Fibroblast of gingiva (primary cell): ENCODE measurements at places on chromosomes 5 and 9.

- DNase-seq: no peak
Measured at GRCh38 chr9:137708590-137709284, 89.9 kb downstream of the EHMT1 start.

DNA sequence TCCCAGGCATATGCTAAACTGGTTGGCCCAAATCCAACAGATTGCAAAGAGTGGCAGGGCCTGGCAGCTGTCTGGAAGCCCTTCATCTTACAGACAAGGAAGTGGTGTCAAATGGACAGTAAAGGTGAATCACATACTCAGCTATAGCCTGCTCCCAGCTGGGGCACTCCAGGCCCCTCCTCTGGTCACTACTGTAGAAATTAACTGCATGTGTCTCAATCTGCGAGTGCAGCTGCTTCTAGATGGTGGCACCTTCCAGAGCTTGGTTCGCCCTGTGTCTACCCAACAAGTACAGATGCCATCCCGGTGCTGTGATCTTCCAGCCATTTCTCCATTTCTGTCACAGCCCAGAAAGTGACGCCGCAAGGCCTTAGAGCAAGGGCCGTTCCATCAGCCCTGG lies 50.2 kb downstream of the OTULIN start:
- no peak for DNase-seq

DNA sequence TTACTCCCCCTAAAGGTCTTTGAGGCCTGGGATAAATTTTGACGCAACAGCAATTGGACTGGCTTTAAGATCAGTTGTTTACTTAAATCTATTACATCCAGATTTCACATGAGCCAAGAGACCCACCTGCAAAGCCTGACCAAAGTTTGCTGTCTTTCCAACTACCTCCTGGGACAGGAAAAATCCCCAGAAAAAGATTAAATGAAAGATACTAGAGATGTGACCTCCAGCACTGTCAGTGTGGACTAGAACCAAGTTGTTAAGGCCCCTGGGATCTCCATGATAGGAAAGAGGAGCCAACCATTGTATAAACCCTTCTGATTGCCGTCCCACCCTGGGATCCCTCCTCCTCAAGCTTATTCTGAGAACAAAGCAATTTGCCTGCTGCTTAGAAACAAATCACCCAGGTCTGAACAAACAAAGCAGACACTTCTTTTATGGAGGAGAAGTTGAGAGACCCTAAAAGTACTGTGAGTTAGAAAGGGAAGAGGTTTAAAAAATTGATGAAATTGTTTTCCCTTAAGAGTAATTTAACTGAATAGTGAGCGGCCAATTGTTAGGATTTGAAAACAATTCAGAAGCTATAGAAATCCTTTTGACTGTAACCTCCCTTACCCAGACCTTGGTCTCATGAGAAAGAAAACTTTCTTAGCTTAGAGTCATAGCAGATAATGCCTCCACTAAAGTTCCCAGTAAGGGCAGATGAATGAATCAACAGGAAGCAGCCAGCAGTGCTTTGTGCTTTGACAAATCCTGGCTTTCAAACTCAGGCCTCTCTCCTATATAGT lies 255.2 kb downstream of the TMEM167A start:
- DNase-seq: no peak

GRCh38 chr5:180618487-180618828 lies 27.2 kb upstream of the SCGB3A1 start:
- DNase-seq: no peak

DNA sequence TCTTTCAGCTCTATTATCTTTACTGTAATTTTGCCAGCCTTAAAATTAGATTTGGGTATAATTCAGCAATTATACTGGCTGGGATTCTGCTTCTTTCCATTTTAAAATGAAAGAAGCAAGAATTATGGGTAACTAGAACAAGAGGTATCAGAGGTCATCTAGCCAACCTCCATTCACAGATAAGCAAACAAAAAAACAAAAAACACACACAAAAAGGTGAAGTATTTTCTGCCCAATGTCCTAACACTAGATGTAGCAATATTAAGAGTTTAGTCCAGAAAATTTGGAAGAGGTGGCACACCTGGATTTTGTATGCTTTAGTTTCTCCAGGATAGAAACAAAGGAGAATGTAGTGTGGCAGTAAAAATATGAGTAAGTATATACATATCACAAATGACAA lies 68.1 kb upstream of the ANXA1 start:
- DNase-seq: no peak

- no peak for DNase-seq
Measured at GRCh38 chr5:126641387-126641786, 40.6 kb downstream of the PHAX start.

- peak; percentile 31 for DNase-seq
Measured at GRCh38 chr9:129962889-129963703, 79.9 kb downstream of the FNBP1 start.

DNA sequence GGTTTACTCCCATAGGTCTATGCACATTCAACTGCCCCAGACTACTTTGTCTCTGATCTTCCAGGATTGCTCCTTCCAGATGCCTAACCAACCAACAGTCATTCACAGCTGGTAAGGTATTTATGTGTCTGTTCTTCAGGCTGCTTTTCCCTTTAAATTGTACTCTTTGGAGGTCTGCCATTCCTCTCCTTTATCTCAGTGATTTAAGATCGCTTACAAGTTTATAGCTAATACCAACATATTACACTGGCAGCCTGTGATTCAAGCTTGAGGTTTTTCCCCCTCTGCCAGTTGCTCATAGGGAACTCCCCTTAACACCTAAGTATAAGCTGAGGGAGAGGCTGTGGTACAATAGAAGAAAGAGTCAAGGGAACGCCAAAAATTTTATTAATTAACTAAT lies 711.7 kb upstream of the EDIL3 start:
- DNase-seq: no peak

DNA sequence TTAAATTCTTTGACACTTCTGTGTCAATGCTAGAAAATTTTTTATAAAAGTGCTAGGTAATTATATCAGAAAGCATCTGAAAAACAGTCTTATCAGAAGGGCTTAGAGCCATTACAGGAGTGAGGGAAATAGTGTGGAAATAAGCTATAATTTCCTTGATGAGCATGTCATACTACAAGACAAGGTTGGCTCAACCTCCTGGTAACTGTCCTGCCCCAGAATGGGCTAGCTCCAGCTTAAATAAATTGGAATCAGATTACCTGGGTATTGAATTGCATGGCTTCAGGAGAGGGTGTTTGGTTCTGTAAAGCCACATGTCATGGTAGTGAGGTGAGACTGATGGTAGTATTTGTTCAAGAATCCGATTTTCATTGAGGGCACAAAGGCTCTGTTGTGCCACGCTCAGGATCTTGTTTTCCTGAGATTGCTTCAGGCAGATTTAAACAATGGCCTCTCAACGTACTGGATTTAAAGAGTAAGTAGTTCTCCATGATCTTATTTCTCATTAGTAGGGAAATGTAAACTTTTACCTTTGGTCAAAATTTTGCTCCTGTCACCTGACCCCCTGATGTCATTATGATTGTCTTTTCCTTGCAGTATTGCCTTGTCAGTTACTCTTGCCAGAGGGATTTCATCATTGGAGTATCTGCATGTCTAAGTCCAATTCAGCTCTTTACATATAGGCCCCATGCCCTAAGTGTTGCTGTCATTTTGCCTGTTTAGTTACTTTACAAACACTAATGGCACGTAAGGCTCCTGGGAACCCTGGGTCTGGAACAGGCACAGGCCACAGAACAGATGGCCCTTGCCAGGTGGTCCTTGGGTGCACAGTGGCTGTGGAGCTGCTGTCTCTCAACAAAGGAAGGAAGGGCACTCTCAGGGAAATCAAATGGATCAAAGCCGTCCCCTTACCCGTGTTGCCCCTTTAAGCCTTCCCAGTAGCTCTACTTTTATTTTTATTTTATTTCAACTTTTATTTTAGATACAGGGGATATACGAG lies 21.3 kb downstream of the TRIO start:
- no peak for DNase-seq

DNA sequence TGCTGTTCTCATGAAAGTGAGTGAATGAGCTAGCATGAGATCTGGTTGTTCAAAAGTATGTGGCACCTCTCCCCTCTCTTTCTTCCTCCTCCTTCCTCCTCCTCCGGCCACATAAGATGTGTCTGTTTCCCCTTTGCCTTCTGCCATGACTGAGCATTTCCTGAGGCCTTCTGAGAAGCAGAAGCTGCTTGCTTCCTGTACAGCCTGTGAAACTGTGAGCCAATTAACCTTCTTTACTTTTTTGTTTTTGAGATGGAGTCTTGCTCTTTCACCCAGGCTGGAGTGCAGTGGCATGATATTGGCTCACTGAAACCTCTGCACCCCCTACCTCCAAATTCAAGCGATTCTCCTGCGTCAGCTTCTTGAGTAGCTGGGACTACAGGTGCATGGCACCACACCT lies 6.1 kb downstream of the S100Z start:
- DNase-seq: no peak

- DNase-seq: no peak
Measured at GRCh38 chr5:180977852-180978251, 10.8 kb upstream of the BTNL3 start.

DNA sequence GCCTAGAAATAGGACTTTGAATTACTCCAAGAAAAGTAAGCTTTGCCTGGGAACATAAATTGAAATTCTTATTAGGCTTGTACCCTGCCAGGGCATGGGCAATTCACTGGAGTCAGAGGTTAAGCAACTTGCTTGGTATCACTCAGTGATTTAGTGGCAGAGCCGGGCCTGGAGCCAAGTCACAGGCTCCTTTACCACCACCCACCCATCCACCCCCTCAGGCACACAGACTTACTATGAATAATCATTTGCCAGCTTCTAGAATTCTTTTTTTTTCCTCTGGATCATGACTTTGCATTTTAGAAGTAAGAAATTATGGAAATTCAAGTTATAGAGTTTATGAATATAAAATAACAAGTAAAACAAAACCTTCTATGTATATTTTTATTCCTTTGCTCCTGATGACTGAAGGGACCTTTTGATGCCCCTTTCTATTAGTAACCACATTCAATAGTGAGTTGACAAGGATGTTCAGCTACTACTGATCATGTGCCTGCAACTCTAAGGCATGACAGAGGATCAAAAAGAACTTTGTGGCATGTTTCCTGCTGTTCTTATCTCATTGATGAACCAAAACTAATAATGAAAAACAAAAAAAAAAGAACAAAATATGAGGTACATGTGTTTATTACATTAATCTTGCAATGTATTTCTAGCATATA lies 614.7 kb downstream of the TLR4 start:
- DNase-seq: no peak

DNA sequence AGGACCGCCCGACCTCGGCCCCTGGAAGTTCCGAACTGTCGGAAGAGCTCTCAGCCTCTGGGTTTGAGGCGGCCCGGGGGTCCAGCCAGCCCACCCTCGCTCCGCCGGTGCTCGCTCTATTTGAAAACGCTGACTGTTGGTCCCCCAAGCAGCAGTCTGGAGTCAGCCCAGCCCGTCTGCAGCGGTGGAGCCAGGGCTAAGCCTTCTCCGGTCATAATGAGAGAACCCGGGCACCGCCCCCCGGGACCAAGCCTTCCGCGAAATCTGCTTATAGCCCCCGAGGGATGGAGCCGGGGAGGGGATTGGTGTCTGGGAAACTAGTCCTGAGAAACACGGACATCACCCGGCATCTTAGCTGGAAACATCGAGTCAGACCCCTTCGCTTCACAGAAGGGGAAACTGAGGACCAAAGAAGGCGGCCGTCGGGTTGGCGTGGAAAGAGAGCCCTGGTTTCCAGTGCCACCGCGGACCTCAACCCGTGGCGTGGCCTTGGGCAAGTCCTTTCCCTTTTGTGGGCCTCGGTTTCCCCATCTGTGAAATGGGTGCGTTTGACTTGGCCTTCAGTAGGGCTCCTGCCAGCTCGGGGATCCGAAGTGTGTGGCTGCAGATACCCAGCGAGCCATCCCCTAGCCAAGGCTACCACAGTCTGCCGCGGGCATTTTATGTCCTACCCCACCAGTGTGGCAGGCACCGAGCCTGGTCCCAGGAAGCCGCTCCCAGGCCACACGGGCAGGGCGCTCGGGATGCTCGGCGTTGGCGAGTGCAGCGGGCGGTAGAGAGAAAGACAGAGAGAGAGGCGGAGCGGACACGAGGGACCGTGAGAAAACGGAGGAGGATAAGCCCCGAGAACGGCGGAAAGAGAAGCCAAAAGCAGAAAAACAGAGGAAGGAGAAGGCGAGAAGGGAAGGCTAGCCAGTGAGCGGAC lies 857 bp downstream of the ADAM19 start:
- DNase-seq: peak; percentile 19

- DNase-seq: no peak
Measured at GRCh38 chr5:61678966-61679365, 346.9 kb downstream of the ZSWIM6 start.

GRCh38 chr9:38008168-38009034 lies 60.6 kb downstream of the SHB start:
- DNase-seq: peak; percentile 71

GRCh38 chr5:38831117-38831516 lies 14.7 kb upstream of the OSMR start:
- no peak for DNase-seq

GRCh38 chr9:138058181-138058580 lies 180.6 kb downstream of the CACNA1B start:
- DNase-seq: no peak

DNA sequence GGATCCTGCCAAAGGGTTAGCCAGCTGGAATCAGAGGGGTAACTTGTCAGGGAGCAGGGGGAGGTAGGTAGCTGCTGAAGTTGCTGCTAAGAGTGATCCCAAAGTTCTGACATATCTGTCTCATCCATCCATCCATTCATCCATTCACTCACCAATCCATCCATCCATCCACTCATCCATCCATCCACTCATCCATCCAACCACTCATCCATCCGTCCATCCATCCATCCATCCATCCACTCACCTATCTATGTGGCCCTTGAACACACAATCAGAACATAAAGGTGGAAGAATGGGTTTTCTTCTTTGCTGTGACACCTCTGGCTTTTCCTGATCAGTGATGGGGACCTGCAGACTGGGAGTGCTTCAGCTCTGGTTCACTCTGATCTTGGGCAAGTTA lies 3.0 kb upstream of the C5orf52 start:
- DNase-seq: no peak

DNA sequence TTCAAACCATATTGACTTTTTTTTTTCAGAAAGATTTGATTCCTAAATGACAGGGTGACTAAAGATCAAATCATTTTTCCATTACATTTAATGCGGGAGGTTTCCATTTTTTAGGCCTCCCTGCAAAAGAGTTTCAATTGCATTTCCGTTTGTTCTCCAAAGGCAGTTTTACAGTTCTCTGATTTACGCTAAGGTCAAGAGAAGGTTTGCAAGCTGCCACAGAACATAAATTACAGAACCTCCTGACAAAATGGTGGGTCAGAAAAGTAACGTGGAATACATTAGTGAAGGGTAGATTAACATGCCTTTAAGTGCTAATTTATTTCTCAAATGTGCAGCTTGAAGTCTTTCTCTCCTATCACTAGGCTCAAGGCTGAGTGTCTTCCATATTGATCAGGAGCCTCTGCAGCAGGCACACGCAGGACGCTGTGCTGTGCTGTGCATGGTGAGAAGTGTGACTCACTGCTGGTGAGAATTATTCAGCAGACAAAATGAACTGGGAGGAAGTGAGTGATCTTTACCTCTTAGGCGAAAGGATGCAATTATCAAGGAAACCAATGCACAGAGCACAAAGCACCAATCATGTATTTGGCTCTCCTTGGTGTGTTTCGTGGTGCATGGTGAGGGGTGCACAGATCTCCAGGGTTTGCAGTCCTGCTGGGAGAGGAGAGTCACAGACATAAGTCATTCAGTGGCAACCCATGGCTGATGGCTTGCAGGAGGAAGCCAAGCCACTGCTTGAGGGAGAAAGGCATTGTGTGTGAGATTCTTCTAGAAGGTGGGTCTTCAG lies 136.3 kb downstream of the TENT4A start:
- DNase-seq: no peak

GRCh38 chr5:91293131-91293530 lies 90.0 kb downstream of the ARRDC3 start:
- no peak for DNase-seq

GRCh38 chr9:94156348-94157049 lies 72.2 kb downstream of the PTPDC1 start:
- DNase-seq: no peak

GRCh38 chr9:16611983-16612382 lies 258.5 kb downstream of the BNC2 start:
- DNase-seq: peak; percentile 81
